ENCODE measurements at places on chromosomes 1 and 21. TPM values are rescaled to one million over a fixed set of nuclear protein-coding genes. Genes with fewer than 3 reads are reported as not detected.

GRCh38 chr1:170664093-170664827 is at the start of gene PRRX1:
Gene PRRX1 (plus strand): TSS chr1:170664131. CDS start chr1:170664219, 88 bp downstream.
- peak; percentile 78 for DNase-seq

GRCh38 chr21:45262041-45262581 is 25.6 kb downstream of the POFUT2 start:
- DNase-seq = peak; percentile 24

GRCh38 chr1:217181756-217182155 is 449.1 kb downstream of the GPATCH2 start:
- DNase-seq = no peak

DNA sequence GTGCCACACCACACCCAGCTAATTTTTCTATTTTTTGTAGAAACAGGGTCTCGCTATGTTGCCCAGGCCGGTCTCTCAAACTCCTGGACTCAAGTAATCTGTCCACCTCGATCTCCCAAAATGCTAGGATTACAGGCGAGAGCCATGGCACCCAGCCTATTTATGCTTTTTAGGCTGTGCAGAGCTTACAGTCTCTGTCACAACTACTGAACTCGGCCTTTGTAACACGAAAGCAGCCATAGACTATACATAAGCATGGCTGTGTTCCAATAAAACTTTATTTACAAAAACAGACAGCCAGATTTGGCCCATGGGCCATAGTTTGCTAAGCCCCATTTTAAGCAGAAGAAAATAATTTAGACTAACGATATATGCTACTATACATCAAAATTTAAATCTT is 54.4 kb downstream of the NID1 start:
- no peak for DNase-seq

- no peak for DNase-seq
Measured at GRCh38 chr1:93665015-93665414, 16.6 kb downstream of the BCAR3 start.

DNA sequence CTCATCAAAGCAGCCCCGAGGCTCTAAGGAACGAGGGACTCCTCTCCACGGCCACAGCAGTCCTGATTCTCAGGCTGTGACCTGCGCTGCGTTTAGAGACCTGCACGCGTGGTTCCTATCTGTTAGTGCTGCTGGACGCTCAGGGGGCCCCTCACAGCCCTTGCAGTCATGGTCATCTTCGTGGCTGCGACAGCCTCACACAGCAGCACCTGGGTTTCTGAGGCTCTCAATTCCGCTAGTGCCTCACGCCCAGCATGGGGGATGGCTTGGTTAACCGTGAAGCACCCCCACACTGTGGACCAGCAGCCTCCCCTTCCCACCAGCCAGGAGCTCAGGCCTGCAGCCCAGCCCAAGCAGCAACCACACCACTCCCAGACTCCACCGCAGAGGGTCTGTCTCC is 7.8 kb downstream of the MORN1 start:
- peak; percentile 21 for DNase-seq

DNA sequence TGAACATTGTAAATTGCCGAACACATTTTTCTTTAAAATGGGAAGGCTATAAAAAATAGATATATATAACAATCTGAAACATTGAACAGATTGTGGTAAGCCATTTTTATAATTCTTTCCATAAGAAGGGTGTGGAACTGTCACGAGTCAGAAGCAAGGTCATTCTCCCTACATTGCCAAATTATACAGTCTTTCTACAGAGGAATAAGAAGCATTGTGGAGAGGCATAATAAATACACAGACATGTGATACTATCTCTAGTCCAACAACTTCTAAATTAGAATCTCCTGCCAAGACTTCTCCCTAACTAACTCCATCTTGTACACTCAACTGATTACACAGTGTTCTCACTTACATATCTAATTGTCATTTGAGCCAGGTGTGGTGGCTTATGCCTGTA is 227.9 kb downstream of the CENPF start:
- DNase-seq = no peak

GRCh38 chr1:117606649-117607430 is 992 bp downstream of the TENT5C start:
- DNase-seq = peak; percentile 87

DNA sequence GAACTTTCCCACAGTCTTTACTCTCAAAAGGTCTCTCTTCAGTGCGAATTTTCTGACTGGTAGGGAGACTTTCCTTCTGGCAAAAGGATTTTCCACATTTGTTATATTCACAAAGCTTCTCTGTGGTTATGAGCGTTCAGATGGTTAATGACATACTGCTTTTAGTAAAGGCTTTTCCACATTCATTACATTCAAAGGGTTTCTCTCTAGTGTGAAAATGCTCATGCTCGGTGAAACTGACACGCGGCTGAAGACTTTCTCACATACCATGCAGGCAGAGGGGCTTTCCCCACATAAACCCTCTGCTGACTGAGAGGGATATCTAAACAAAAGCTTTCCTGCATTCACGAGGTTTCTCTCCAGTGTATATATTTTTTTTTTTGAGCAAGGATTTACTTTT is 9.9 kb upstream of the KLF18 start:
- no peak for DNase-seq

DNA sequence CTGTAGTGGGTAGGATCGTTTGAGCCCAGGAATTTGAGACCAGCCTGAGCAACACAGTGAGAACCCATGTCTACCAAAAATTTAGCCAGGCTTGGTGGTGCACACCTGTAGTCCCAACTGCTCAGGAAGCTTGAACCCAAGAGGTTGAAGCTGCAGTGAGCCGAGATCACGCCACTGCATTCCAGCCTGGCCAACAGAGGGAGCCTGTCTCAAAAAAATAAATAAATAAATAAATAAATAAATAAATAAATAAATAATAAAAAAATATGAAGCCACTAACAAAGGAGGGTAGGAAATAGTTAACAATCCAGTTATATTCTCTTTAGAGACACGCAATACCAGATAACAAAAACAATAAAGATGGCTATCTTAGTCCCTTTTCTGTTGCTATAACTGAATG is 11.9 kb upstream of the CBR3 start:
- DNase-seq = no peak

DNA sequence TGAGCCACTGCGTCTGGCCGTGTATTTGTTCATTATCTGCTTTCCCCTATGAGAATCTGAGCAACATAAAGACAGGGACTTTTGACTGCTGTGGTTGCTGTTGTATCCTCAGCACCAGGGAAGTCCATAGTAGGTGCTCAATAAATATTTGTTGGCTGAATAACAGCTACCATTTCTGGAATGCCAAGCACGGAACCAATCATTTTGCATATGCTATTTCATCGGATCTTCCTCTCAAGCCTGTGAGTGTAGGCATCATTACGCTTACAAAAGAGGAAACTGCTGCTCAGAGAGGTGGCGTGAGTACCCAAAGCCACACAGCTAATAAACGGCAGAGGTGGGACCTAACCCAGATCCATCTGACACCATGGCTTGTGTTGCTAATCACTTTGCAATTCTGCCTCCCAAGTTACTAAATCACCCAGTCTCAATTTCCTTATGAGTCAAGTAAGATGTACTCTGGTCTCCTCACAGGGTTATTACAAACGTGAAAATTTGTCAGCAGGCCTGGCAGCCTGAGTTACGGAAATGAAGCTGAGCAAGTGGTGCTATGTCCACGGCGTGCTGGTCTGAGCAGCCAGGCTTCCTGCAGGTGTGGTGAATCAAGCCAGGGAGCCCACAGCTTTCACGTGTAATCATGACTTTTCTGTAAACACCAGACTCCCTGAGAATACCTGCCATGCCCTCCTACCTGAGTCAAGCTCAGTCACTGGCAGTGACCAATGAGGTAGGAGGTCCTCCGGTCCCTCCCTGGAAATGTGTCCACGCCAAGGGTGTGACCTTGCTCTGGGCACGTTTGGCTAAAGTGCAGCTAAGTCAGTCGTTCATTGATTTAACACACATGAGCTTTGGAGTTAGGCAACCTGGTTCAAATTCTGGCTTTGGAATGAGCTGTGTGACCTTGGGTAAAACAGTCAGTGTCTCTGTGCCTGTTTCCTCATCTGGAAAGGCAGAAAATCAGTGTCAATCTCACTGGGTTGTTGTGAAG is 4.8 kb upstream of the RHCE start:
- DNase-seq = no peak

- DNase-seq = no peak
Measured at GRCh38 chr1:212525479-212526110, 83.0 kb upstream of the ATF3 start.

DNA sequence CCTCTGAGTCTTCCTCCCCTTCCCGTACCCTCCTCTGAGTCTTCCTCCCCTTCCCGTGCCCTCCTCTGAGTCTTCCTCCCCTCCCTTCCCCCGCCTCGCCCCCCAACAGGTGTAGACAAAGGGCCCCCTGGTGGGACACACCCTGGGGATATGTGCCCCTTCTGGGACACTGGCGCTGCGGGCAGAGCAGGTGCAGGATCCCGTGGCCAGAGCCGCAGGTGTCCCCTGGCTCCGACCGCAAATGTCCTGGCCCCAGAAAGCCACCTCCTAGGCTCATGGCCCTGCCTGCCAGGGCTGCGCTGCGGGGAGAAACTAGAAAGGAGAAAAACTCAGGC is 51.5 kb upstream of the ARHGEF16 start:
- no peak for DNase-seq

DNA sequence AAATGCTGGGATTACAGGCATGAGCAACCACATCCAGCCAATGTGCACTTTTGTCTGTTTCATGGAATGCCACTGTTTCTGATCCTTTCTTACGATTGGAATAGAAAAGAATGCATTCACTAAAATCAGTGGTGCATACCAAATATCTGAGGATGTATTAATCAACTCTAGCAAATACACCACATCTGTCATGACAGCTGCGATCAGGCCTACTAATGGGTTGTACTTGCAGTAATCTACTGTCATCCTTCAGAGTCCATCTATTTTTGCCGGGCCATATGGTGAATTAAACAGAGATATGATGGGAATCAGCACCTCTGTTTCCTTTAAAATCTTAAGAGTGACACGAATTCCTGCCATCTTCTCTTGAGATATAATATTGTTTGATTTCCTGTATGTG is 8.5 kb upstream of the USP1 start:
- no peak for DNase-seq

DNA sequence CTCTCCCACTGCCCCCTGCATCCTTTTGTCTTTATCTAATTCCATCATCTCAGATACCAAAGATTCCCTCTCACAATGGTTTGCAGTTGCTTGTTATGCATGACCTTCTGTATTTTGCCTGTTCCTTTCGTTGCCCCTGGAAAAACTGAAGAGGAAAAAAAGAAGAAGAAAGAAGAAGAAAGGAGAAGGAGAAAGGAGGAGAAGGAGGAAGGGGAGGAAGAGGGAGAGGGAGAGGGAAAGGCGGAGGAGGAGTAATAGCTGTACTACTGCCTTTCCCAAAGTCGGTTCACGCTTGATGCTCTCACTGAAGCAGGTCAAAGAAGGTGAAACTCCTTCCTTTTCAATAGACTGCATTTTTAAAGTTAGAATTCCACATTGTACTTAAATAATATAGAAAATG is 513.8 kb downstream of the PTPRC start:
- DNase-seq = no peak

DNA sequence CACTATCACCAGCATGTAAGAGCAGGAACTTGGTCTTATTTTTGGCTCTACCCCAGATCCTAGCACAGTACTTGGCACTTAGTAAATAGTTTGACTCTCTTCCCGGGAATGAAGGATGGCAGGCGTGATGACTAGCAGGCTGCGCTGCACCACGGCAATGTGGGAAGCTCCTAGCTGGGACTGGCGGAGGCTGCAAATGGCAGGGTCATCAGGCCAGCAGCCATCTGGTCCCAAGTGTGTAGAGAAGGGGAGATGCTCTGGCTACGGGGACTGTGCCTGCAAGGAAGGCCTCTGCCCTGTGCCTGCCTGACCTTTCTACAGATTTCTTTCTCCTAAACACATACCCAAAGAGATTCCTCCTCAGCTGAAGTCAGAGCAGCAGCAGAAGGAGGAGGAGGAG is 95.0 kb downstream of the KCND3 start:
- no peak for DNase-seq

DNA sequence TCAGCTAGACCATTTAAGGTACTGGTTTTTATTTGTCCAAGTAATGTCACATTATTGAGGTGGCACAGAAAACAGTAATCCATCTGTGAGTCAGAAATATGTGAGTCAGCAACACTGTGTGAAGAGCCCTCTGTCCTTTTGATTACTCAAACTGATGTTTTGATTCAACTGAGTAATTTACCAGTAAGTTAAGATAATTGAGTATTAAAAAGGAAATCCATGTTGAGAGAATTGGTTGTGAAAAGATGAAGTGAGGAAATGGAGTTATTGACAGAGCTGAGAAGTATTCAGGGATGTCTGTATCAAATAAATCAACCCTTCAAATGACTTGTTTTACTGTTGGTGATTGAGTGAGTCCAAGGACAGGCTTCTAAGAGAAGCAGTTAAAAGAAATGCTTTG is 302.7 kb upstream of the SGIP1 start:
- DNase-seq = no peak

- no peak for DNase-seq
Measured at GRCh38 chr21:34884346-34884929, 164.7 kb downstream of the RUNX1 start.

GRCh38 chr1:167065471-167065870 is 24.7 kb downstream of the GPA33 start:
- no peak for DNase-seq

DNA sequence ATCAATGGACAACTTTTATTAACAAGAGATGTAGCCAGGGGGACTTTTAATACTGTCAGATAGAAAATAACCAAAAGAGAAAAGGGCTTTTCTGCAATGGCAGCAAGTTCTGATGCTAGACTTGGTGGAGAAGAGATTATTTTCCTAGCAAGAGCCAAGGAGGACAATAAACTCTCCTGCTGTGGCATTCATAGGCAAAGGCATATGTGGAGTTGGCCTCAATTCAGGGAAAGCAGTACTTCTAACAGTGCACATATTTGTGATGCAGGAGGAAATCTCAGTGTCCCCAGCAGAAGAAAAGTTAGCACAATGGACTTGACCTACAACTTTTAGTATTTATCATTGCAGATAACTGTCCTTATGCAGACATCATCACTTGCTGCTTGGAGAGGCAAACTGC is 75.1 kb upstream of the GRIK1 start:
- no peak for DNase-seq

The RGS13 gene
- total RNA-seq = 0.71 TPM

The RNF2 gene
- total RNA-seq = 19.0 TPM

The CFAP74 gene
- 0.36 TPM for total RNA-seq

The IPP gene
- 8.4 TPM for total RNA-seq

The CSMD2 gene
- total RNA-seq = 2.2 TPM

The GSTM1 gene
- total RNA-seq = not detected

The KCNA3 gene
- total RNA-seq = 2.4 TPM

The SPATA1 gene
- total RNA-seq = 2.7 TPM

The PIAS3 gene
- 60.6 TPM for total RNA-seq

The RNU1-3 gene
- total RNA-seq = 8,154 TPM

The BSND gene
- total RNA-seq = not detected

The EPB41 gene
- 35.2 TPM for total RNA-seq

The PLA2G5 gene
- total RNA-seq = 6.8 TPM
